ENCODE measurements at places on chromosomes 13 and 19. TPM values are rescaled to one million over a fixed set of nuclear protein-coding genes. Genes with fewer than 3 reads are reported as not detected.

The KRTDAP gene
- total RNA-seq, result not detected

The TMPRSS9 gene
- not detected for total RNA-seq

The CRYL1 gene
- total RNA-seq, result 2.8 TPM

The VAV1 gene
- 65.7 TPM for total RNA-seq

The HRC gene
- total RNA-seq, result not detected
